Ecto neural progenitor cell (in vitro differentiated cells): ENCODE measurements at places on chromosomes 6 and 20.

DNA sequence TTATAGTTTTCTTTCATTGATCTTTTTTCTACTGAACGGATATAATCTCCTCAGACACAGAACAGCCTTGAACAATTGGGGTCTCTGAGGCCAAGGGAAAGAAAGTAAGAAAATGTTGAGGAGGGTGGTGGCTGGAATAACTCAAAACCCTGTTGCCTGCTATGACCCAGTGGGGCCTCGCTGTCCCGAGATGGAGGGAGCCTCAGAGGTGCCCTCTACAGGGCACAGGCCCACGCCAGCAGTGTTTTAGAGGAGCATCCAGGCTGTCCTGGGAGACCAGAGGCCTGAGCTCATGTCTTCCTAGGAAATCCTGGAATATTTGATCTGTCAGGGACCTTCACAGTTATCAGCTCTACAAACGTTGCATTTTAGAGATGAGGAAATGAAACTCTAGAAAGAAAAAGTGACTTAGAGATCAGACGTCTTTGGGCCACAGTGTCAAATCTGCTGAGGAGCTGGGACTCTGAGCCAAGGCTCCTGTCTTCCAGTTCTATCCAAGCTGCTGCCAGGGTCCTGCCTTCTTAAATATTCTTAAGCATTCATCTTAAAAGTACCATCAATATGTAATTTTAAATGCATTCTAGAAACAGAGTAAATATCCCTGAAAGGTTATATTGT lies 26.3 kb downstream of the ALDH5A1 start:
- DNase-seq, result peak; percentile 67

GRCh38 chr6:137206577-137206976 lies 12.6 kb downstream of the IFNGR1 start:
- DNase-seq, result no peak

GRCh38 chr6:138382498-138383265 lies 5.0 kb downstream of the SMIM28 start:
- DNase-seq, result peak; percentile 46

- no peak for DNase-seq
These were observed 120.5 kb upstream of the BTBD3 start for GRCh38 chr20:11797156-11797555.

DNA sequence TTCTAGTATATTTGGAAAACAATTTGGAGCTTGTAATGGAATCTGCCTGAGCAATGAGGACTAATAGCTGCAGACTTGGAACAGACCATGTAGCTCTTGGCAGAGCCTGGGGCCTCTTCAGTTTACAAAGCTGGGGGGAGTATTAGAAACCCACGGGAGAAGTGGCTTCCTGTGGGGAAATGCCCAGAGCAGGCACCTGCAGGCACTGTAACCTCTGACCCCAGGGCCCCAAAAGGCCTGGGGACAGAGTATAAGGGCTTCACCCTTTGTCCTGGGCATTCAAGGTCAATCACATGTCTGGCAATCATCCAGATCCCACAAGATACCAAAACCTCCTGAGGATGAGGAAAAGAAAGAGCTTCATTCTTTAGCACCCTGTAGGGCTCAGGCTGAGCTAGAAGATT lies 19.4 kb downstream of the PKIG start:
- no peak for DNase-seq

- no peak for DNase-seq
These were observed 3.8 kb upstream of the IER3 start for GRCh38 chr6:30747902-30748769.

- no peak for DNase-seq
These were observed 5.5 kb upstream of the COL9A3 start for GRCh38 chr20:62811320-62811719.

- DNase-seq, result peak; percentile 99
These were observed at the start of gene MYLIP for GRCh38 chr6:16128759-16129622. MYLIP (plus strand) TSS chr6:16129086; CDS start chr6:16129323, 237 bp downstream.

GRCh38 chr6:83341765-83342164 lies 89.1 kb downstream of the ME1 start:
- DNase-seq, result no peak

DNA sequence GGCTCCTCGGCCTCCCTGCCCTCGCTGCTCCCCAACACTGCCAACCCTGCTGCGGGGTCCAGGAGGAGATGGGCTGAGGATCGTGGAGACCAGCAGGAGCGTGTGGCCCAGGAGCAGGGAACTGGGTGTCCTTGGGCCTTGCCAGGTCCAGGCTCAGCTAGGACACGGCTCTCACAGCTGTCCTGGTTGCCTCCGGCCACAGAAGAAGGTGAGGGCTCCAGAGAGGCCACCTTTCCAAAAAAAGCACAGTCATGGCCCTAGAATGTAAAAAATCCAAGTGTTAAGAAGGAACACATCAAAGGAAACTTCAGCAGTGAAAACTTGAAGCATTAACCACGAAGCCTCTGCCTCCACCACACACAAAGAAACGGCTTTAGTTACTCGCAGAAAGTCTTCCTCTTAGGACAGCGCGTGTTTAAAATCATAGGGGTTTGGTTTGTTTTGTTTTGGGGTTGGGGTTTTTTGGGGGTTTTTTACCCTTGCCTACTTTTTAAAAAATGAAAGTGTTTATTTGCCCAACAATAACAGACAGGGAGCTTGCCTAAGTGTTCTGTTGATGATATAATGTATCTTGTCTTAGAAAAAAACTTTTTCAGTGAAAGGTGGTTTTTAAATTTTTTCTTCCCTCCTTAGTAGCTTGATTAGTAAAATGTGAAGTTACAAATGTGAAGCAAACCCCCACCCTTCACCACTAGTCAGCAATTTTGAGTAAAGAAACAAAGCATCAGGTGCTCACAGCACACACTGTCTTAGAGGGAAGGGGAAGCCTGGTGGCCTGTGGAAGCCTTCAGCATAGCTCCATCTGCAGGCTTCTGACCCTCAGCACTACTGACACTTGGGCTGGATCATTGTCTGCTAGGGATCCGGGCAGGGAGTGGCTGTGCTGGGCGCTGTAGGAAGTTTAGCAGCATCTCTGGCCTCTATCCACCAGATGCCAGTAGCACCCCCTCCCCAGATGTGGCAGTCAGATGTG lies 60.0 kb downstream of the PTPN1 start:
- DNase-seq, result no peak

DNA sequence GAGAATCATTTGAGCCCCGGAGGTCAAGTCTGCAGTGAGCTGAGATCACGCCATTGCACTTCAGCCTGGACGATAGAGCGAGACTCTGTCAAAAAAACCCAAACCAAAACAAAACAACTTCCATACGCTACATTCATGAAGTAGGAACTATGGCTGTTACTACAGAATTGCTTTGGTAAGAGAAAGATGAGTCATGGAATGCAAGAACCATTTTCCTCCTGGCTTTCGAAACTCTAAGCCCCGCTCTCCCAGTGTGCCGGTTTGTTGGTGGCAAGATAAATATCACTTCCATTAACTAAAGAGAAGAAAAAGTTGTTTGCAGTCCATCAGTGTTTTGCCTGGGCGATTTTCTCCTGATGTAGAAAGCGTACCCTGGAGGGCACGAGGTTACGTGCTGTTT lies 61.3 kb downstream of the ZDHHC14 start:
- DNase-seq, result no peak

DNA sequence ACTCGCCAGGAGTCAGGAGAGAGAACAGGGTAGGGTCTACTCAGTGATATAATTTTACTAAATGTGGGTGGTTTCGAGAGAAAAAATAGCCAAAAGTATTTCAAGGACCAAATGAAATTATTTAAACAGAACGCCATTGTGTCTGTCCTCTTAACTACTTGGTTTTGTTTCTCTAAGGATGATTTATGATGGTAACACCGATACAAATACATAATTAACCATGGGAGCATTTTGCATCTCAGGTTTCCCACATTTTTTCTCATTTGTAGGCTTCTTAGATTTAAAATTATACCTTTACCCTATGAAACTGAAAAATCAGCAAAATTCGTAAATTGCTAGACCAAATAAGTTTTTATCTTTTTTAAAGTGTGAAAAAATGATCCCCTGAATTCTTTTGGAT lies 188.2 kb downstream of the ZFP64 start:
- no peak for DNase-seq

- DNase-seq, result no peak
These were observed 110.9 kb downstream of the GMDS start for GRCh38 chr6:2134554-2134953.

DNA sequence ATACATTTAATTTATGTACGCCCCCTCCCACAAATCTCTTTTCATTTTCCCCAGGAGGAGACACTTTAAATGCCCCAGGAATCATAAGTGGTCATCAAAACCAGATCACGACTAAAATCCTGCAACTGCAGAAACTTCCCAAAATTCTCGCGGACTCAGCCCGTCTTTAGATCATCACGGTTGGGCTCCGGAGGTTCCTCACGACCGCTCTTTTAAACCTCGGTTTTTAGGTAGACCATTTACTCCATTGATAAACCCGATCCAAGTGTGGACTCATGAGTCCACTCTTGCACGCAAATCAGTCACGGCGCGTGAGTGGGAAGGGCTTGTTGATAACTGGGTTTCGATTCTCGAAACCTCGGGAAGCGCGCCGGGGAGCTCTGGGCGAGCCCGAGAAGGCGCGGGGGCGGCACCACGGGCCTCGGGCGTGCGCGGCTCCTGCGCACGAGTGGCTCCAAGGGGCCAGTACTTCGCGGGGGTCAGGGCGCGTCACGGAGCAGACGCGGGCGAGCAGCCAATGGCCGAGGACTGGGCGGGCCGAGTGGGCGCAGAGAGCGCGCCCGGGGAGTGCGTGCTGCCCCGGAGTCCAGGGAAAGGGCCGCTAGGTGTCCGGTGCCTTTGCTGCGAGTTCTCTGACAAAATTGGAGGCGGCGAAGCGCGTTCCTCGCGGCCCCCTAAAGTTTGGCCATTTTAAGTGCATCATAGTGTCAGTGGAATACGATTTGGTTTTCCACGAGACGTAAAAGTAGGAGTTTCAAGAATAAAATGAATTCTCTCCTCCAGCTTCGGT lies 635 bp upstream of the TENT5A start:
- DNase-seq, result peak; percentile 88

DNA sequence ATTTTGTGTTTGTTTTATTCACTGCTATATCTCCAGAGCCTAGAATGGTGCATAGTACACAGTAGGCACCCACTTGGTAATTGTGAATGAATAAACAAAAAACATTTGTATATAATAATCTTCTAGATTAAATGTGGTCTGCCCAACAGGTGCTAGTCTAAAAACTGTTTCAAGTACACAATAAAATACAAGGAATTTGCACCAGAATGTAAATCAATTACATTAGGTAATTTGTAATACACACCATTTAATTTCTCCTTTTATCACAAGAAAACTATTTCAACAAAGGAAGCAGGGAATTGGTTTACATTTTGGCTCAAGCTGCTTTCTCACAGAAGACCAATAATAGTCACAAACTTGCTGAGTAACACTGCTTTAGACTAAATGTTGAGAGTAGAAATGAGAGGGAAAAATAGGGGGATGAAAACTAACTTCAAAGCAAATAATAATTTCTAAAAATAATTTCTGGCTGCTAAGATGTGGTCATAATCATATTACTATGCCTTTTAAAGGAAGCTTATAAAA lies 22.1 kb downstream of the RUNX2 start:
- DNase-seq, result no peak

DNA sequence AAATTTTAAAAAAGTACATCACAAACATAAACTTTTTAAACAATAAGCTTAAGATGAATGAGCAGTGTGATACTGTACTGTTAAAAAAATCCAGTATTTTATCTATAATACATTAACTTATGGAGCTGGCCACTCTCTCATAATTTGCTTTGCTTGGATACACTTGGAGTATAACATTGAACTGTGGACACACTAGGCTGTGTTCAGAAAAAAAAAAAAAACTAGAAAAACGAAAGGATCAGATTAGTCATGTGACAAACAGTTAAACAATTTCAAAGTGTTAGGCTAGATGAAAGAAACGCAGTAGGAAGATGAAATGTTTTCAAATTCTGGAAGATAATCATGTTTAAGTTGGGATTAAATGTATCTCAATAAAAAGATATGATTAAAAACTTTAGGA lies 220.0 kb downstream of the GRIK2 start:
- no peak for DNase-seq

GRCh38 chr6:123529058-123529457 lies 107.7 kb downstream of the TRDN start:
- no peak for DNase-seq

- no peak for DNase-seq
These were observed 12.0 kb upstream of the GATA5 start for GRCh38 chr20:62487561-62488354.

DNA sequence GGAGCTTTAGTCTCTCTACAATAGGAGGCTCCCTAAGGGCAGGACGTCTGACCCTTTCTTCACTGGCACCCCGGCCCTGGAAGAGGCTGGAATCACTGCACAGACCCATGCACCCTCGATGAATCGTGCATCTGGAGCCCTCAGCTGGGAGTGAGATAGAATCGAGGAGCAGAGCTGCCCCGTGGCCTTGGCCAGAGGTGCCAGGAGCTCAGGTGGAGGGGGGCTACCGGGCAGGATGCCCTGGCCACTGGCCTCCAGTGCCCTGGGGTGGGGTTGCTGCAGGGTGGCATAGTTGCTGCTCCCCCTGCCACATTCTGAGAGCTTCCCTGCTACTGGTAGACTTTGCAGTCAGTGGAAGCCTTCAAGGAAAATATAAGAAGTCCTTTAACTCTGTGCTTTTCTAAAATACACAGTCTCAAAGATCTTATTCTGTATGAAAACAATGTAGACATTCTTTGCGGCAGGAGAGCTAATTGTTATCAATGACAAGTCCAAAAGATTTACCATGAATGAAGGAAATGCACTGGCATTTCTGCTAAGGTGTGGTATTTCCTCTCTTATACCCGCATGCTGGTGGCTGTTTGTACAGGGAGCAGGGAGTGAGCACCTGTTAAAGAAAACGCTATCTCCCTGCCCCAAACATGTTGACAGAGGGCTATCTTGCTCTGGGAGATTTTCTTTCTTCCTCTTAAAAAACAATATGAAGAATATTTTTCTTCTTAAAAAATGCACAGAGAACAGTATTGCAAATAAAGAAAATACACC lies 122.8 kb downstream of the C6orf118 start:
- no peak for DNase-seq

- no peak for DNase-seq
These were observed 28.1 kb downstream of the TFAP2B start for GRCh38 chr6:50846852-50847155.

- DNase-seq, result no peak
These were observed 1.9 kb downstream of the CDYL start for GRCh38 chr6:4778086-4778485.

DNA sequence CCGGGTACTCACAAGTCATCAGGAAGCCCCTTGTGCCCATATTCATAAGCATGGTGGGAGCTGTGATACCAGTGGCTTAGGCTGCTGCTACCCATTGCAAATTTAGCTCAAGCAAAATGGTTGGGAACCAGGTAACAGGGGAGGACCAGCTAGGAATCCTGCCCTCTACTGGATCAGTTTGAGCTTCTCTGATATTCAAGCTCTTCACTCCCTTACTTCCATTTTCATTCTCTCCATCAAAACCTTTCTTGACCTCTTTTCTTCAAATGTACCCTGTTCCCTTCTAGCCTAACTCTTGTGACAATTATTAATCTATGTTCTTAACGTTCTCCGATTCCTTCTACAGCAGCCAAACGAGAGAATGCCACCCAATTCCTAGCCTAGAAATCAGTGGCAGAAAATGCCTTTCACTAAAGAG lies 9.7 kb downstream of the NOL7 start:
- no peak for DNase-seq

DNA sequence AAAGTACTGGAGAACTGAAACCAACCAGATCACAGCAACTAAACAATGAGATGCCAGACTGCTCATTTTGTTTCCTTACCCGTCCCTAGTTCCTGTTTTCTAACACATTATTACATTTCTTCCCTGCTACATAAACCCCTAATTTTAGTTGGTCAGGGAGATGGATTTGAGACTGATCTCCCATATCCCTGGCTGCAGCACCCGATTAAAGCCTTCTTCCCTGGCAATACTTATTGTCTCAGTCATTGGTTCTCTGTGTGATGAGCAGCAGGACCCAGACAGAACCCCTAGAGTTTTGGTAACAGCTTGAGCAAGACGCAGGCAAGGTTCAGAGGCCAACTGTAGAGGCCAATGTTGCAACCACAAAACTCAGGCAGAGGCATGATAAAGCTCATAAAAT lies 28.3 kb upstream of the HACE1 start:
- DNase-seq, result no peak
